ENCODE measurements at places on chromosomes 6 and 20.

- DNase-seq, result peak; percentile 76
These were observed 14.3 kb upstream of the FAM135A start for GRCh38 chr6:70398783-70399728.

- no peak for DNase-seq
These were observed 4.1 kb downstream of the CCND3 start for GRCh38 chr6:41937472-41937860.

DNA sequence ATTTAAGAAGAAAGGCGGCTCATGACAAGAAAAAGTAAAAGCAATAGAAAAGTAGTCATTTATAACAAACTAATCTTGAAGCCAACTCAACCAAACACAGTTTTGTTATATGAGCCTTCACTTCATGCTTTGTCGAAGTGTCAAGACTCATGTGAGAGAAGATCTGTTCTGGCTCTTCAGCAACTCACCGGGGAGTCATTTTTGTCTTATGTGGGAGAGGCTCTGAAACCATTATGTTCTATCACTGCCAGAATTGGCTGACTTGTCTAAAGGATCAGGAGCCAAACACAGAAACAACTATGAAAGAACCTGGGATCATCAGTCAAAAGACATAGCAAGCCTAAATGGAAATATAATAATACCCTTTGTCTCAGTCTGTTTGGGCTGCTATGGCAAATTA is 105.2 kb downstream of the CDK19 start:
- DNase-seq, result no peak

- DNase-seq, result no peak
These were observed 49.3 kb upstream of the KIF13A start for GRCh38 chr6:18036781-18037180.

GRCh38 chr6:217048-217659 is 75.1 kb upstream of the DUSP22 start:
- DNase-seq, result no peak

- no peak for DNase-seq
These were observed 301.0 kb upstream of the SLC35B3 start for GRCh38 chr6:8736156-8736895.

- no peak for DNase-seq
These were observed 46.9 kb downstream of the MAP3K4 start for GRCh38 chr6:161038229-161039031.

GRCh38 chr6:8705435-8706020 is 270.2 kb upstream of the SLC35B3 start:
- DNase-seq, result no peak

GRCh38 chr6:106535012-106535411 is 94.3 kb downstream of the RTN4IP1 start:
- no peak for DNase-seq

DNA sequence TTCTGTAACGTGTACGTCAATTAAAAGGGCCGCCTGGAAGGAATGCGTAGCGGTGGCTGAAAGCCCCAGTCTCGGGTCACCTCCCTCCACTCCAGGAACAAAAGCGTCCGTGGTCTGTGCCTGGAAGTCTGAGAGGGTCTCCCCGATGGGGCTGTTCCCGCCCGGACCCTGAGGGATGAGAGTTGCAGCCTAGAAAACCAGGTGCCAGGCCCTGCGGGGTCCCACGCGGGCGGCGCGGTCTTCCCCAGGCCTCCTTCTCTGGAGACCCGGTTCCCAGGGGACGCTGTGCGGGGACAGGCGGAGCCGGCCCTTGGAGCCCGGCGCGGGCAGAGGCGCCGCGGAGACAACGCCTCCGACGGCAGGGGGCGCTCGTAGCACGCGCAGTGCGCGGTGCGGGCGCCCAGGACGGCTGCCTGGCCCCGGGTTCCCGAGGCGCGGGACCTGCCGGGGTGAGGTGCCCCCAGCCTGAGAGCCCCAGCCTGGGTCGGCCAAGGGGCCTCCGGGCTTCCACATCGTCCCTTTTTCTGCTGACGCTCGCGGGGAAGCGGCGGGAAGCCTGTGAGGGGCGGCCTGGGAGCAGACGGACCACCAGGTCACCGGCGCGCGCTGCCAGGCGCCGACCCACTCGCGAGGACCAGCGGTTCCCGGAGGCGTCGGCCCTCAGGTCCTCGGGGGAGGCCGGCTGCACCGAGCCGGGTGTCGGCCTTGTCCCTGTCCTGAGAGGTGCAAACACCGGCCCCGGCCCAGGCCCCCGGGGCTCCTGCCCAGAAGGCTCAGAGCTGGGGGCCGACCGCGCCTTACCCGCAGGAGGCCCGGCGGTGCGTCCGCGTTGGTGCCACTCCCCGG is 5.3 kb upstream of the FOXC1 start:
- DNase-seq, result no peak

- no peak for DNase-seq
These were observed 162.7 kb upstream of the MARCKS start for GRCh38 chr6:113694278-113695077.

DNA sequence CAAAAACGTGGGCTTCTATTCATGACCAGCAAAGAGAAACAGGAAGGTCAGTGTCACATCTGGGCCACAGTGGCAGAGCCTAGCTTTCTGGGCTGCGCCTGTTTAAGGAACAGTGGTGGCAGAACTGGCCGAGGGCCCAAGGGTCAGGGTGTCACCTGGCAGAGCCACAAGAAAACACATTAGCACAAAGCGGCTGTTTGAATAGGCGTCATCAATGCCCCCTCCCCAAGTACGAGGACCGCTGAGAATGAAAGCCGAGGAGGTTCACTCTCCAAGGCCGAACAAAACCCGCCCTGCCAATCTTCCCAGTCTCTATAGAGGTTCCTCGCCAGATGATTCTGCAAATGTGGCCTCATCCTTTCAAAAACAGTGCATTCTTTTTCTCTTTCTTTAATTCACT is 125.2 kb upstream of the TRAF3IP2 start:
- no peak for DNase-seq

DNA sequence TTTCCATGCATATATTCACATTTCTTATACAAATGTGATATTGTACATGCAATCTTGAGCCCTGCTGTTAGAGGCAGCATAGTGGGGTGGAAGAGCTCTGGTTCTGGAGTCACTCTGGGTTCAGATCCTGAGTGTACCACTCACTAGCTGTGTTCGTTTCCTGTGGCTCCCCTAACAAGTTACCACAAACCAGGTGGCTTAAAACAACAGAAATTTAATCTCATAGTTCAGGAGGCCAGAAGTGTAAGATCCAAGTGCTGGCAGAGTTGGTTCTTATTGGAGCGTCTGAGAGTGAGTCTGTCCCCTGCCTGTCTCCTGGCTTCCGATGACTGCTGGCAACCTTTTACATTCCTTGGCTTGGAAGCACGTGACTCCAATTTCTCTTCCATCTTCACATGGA is 115.6 kb downstream of the MAP3K7 start:
- DNase-seq, result no peak

- no peak for DNase-seq
These were observed 32.9 kb downstream of the TAF4 start for GRCh38 chr20:62032609-62033368.

DNA sequence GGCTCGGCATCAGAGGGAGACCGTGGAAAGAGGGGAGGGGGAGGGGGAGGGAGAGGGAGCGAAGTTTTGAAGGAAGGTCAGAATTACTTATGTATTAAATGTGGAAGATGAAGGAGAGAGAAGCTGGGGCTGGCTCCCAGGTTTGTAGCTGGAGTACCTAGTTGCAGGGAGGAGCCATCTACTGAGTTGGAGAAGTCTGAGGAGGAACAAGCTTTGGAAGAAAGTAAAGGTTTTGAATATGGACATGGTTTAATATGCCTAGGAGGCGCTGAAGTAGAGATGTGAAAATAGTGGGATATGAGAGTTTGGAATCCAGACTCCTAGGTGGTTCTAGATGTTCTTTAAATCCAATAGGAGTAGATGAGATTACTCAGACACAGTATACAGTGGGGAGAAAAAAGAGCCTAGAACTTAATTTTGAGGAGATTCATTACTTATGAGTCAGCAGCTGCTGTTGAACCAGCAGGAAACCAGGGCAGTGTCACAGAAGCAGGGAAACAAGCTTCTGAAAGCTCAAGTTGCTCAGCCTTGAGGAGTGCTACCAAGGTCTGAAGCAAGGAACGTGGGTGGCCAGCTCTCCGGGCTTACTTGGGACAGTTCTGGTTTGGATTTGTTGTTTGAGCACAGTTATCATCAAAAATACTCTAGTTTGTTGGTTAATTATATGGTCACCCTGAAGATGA is 149.3 kb downstream of the UTRN start:
- no peak for DNase-seq

- DNase-seq, result no peak
These were observed 15.8 kb downstream of the REPS1 start for GRCh38 chr6:138972226-138972665.

DNA sequence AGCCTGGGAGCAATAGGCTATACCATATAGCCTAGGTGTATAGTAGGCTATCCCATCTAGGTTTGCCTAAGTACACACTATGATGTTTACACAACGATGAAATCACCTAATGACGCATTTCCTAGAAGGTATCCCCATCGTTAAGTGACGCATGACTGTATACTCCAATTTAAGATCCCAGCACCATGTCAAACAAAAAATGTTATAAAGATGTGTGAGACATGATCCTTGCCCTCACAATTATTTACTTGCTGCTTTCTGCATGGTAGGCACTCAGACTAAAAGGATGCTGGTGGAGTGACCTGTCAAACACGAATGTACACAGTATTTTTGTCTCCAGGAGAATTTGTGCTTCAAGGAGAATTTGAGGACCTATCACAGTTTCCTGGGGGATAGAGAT is 32.3 kb downstream of the SNAP25 start:
- peak; percentile 28 for DNase-seq

GRCh38 chr20:40688129-40689099 is 622 bp downstream of the MAFB start:
- DNase-seq, result no peak

GRCh38 chr20:11368965-11369711 is 548.6 kb upstream of the BTBD3 start:
- DNase-seq, result no peak

DNA sequence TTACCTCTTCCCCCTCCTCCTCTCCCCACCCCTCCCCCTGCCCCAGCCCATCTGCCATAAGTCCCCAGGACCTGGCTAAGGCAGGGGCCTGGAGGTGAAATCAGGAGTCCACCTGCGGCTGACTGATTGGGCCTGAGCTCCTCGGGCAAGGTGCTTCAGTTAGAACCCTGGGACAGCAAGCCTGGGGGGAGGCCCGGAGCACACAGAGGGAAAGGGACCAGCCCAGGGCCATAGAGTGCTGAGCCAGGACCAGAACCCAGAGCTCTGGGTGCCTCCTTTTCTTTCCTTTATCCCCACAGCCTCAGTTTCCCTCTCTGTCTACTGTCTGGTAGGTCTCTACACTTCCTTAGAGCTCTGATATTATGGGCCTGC is 35.7 kb upstream of the VEGFA start:
- DNase-seq, result no peak

GRCh38 chr6:149881066-149881766 is 16.7 kb downstream of the RAET1E start:
- no peak for DNase-seq

GRCh38 chr6:124873066-124873410 is 89.2 kb upstream of the RNF217 start:
- DNase-seq, result no peak

- DNase-seq, result no peak
These were observed 868 bp downstream of the SRSF3 start for GRCh38 chr6:36594816-36595643.

DNA sequence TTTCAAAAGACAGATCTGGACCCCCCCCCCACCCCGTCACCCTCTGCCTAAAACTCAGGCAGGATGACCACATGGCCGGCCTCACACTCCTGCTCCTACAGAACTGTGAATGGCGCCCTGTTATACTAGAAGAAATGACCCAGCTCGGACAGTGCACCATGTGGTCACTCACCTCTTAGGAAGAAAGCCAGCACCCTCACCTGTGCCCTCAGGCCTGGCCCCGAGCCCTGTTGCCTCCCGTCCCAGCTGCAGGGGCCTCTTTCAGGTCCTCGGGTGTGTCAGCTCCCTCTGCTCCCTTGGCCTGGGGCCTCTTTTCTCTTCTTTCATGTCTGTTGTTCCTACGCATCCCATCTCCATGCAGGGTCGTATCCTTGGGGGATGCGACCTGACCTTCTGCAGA is 23.7 kb downstream of the OSBPL2 start:
- DNase-seq, result no peak

DNA sequence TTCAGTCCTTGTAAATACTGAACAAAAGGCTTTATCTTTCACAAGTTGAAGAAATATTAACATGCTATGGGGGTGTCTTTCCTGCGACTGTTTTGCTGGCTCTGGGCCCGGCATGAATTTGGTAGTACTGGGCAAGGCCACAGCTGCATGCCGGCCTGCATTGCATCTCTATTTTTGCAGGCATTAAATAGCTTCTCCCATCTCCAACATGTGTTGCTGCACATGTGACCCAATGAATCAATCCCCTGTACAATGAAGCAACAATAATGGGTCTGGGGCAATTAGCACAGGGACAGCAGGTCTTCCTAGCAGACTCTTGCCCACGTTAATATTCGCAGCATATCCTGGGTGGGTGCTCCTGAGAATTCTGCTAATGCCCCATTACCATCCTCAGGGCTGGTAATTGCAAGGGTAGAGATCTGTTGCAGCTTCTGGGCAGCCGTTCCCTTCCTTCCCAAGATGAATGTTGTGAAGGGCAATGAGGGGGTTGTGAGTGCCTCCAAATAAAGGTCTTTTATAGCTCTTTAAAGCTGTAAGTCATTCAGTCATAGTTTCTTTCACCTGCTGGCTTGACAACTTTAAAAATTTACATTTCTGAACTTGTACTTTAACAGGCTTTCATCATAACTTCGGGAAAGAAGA is 24.3 kb upstream of the CDYL start:
- DNase-seq, result no peak

GRCh38 chr6:35371494-35372262 is 29.3 kb downstream of the PPARD start:
- DNase-seq, result no peak

GRCh38 chr6:111307275-111307858 is 175.7 kb downstream of the REV3L start:
- peak; percentile 82 for DNase-seq

DNA sequence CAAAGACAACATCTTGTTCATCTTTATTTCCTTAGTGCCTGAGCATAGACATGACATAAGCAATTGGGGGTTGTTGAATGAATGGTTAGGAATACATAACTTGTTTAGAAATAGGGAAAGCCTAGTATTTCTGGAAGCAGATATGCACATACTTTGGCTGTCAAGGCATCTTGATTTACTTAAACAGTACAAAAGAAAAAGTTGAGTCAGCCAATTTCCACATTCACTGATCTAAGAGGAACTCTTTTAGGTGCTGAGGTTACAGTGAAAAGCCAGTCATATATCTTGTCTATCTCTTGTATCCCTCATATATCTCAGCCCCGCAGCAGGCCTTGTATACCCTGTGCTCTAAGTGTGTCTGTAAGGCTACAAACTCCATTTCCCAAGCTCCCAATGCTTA is 11.6 kb downstream of the ZKSCAN4 start:
- no peak for DNase-seq

DNA sequence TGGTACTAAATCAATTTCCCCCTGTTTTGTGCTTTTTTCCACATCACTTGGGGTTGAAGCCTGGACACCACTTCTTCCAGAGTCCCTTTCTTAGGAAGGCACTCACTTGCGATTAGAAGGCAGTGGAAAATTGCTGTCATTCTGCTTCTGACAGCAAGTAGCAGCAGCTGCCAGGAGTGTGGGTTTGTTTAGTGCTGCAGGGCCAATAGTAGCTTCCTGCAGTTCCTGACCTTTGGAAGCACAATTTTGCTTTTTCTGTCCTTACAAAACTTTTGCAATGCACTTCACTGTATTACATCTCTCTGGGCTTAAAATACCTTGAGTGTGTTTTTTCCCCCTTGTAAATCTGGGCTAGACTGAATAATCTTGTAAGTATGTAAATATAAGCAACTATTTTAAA is 12.5 kb upstream of the HLA-DRA start:
- DNase-seq, result no peak

GRCh38 chr20:51678026-51678697 is 90.0 kb downstream of the ATP9A start:
- DNase-seq, result no peak

GRCh38 chr6:90004511-90004910 is 110.2 kb downstream of the GJA10 start:
- DNase-seq, result no peak
